ENCODE measurements at places on chromosomes 3 and 15.

- DNase-seq, result no peak
These were observed 107.1 kb upstream of the TPM1 start for GRCh38 chr15:62935300-62936081.

- no peak for DNase-seq
These were observed 5.6 kb downstream of the LIMD1 start for GRCh38 chr3:45599984-45600650.

DNA sequence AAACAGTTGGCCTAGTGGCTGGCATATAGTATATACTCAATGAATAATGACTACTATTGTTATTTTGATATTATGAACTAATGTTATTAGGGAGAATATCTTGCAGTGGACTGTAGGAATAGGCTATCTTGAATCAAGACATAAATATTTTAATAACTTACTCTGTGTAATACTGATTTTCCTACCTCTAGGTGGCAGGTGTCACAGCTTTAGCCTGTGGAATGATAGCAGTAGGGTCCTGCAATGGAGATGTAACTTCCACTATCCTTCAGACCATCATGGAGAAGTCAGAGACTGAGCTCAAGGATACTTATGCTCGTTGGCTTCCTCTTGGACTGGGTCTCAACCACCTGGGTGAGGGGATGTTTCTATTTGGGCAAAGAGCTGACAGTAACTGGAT, 6.5 kb downstream of the PSMD2 start:
- no peak for DNase-seq

- DNase-seq, result no peak
These were observed 12.8 kb downstream of the TBC1D21 start for GRCh38 chr15:73885954-73886700.

- DNase-seq, result no peak
These were observed 70.9 kb downstream of the DCUN1D1 start for GRCh38 chr3:182909318-182910040.

DNA sequence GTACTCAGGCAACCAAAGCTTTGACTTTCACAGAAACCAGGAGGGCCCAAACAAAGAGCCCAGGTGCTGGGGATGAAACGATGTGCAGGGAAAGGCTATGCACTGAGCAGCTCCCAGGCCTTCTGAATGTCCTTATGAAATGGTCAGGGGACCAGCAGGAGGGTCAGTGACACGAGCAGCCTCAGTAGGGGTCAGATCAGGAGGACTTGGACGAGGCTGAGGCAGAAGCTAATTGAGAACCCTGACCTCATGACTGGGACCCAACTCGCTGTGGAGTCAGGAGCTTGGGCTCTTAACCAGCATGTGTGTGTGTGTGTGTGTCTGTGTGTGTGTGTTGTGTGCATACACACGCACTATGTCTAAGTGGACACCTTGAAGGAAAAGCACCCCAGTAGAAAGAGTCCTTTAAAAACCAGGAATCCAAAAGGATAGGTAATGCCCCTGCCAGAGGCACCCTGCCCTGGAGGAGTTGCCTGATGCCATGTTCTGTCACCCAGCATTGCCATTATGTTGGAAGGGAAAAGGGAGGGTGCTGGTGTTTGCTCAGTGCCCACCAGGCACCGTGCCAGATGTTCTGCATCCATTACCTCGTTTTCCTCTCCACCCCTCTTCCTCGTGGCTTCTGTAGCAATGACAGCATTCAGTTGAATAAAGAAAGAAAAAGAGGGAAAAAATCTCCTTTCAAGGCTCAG, 50.9 kb downstream of the CORO2B start:
- DNase-seq, result no peak

DNA sequence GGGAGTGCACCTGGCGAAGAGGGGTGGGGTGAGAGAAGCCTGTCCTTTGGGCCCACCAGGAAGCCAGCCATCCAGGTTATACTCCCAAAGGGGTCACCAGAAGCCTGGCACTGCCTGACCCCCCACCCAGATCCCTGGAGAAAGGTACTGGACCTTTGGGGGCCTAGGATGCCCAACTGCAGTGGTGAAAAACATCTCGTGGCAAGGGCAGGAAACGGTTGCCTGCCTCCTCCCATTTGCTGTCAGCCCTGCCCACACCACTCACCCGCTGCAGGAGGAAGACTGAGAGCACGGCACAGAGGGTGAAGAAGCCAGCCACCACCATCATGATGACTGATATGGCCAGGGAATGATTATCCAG, 2.2 kb upstream of the ULK3 start:
- no peak for DNase-seq
